SJCRH30 (cell line): ENCODE measurements at places on chromosomes 7 and 10. TPM values are rescaled to one million over a fixed set of nuclear protein-coding genes. Genes with fewer than 3 reads are reported as not detected.

DNA sequence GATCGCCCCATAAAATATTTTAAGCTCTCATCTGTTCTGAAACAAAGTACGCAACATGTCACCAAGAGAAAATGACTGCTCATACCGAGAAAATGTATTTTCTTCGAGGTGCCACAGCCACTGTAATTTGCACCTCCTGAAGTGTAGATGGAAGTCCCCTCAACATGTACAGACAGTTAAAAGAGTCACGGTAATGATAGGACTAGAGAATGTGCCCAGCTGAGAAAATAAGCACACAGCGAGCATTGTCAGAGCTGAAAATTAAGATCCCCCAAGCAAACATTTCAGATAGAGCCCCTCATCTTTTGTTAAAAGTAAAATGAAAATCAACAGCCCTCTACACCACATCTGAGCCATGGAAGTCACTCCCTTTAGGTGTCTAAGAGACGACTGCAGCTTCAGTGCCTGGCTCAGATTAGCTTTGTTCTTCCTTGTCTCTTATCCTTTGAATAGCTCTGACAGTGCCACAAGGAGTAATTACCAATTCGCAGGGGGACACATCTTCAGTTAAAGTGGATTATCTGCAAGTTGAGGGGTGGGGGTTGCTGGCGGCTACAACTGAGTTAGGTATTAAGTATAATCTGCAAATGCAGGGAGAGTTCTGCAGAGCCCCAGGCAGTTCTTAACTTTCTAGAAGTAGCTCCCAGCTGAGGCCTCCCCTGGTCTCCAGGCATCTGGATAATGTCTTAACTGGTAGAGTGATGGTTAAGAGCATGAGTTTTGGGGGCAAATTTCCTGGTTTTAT is 222.7 kb upstream of the C7orf33 start:
- no peak for DNase-seq

DNA sequence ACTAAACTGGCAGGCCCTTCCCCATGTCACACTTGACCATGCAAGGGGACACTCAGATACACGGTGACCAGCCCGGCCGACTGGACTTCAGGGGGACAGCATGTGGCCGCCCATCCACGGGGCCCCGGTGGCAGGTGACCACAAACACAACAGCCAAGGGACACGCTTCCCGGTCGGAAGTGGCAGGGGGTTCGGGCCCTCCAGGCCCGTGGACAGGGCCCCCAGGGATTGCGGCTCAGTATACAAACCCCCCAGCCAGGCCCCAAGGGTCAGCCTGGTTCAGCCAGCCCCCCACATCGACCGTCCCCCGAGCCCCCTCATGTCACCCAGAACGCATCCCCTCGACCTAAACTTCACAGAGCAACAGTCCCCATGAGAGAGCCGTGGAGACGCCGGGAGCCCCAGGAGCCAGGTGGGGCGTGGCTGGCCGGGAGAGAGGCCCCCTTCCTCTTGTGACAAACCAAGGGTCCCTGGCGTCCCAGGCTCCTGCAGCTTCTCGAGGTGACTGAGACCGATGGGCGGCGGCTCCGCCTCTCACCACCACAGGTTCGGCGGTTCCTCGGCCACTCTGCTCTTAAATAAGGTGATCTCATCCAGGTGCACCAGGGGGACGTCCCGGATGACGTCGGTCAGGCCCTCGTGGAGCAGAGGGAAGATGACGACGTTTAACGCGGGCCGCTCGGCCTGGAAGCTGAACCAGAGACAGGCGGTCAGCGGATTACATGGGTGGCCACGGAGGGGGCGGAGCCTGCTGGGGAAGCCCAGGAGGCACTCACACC is 57.8 kb upstream of the TNRC18 start:
- no peak for DNase-seq

DNA sequence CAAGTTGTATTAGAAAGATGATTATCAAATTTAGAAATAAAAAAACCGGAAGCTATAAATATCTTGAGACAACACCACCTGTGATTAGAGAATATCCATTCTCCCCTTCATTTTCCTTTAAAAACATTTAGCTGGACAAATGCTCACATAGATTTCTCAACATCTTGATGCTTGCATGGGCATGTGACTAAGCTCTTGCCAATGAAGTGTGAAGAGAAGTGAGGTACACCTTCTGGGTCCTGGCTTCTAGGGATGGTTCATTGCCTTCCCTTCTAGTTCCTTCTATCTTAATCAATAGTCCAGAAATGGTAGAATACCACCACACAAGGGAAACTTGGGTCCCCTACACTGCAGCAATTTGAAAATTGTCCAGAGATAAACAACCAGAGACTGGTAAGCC is 41.0 kb downstream of the WAPL start:
- DNase-seq = no peak

GRCh38 chr10:110601581-110601980 is 34.1 kb downstream of the SMC3 start:
- DNase-seq = no peak

- peak; percentile 20 for DNase-seq
Measured at GRCh38 chr7:135758531-135758932, 9.9 kb upstream of the FAM180A start.

- DNase-seq = peak; percentile 34
Measured at GRCh38 chr7:66326501-66327215, 121.5 kb downstream of the TPST1 start.

DNA sequence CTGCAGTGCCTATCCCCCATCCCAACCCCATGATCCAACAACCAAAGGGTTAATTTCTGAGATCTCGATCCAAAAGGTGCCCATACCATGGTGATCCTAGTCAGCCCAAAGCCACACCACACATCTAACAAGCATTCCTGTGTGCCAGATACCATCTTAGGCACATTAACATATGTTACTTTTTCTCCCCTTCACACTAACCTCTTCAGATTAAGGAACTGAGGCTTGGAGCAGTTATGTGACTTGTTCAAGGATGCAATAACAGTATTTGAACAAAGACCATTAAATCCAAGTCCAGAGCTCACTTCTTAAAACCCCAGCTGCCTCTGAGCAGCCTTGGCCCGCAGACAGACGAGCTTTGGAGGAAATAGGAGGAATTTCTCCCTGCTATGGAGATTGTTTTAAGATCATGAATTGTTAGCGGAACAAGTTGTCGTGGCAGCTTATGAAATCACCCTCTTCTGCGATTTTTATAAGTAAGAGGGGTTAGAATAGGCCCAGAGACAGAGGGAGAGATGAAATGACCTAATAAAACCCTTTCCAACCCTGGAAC is 327.2 kb downstream of the KCNMA1 start:
- DNase-seq = no peak

DNA sequence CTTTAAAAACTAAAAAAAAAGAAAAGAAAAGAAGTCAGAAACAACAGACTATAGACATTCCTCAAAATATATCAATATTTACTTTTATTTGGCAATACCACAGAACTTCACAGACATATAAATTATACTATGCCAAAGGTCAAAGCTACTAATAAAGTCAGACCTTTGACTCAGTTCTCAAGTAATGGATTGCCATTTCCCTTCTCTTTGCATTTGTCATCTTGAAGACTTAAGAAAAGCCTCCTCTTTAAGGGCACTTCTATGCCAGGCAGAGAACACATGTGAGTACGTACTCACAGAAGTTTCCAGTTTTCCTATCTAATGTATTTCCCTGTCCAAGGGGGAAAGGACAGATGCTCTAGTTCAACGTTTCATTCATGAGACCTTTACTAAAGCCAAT is 37.6 kb downstream of the TNPO3 start:
- DNase-seq = no peak

- DNase-seq = peak; percentile 6
Measured at GRCh38 chr7:137873979-137874777, 27.4 kb upstream of the DGKI start.

DNA sequence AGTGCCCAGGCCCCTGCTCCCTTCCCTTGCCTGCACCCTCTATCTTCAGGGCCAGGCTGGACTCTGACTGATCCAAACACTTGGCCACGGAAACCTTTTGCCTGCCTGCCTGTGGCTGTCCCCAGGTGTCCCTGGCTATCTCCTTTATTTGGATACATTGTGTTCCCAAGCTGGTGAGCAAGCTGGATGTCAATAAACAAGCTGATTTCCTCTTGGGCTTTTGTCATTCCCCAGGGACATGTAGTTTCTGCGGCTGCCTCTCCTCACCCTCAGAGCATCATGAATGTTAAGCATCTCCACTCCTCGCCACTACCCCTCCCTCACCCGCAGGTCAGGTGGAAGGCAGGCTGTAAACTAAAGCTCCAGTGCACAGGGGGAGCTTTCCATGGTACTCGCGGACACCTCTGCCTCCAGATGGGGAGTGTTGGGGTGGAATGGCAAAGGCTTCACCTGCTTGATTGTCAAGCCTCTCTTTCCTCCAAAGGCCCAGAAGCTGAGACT is 6.9 kb downstream of the GHRHR start:
- DNase-seq = no peak

GRCh38 chr10:123582084-123582989 is 83.8 kb upstream of the GPR26 start:
- DNase-seq = peak; percentile 50

DNA sequence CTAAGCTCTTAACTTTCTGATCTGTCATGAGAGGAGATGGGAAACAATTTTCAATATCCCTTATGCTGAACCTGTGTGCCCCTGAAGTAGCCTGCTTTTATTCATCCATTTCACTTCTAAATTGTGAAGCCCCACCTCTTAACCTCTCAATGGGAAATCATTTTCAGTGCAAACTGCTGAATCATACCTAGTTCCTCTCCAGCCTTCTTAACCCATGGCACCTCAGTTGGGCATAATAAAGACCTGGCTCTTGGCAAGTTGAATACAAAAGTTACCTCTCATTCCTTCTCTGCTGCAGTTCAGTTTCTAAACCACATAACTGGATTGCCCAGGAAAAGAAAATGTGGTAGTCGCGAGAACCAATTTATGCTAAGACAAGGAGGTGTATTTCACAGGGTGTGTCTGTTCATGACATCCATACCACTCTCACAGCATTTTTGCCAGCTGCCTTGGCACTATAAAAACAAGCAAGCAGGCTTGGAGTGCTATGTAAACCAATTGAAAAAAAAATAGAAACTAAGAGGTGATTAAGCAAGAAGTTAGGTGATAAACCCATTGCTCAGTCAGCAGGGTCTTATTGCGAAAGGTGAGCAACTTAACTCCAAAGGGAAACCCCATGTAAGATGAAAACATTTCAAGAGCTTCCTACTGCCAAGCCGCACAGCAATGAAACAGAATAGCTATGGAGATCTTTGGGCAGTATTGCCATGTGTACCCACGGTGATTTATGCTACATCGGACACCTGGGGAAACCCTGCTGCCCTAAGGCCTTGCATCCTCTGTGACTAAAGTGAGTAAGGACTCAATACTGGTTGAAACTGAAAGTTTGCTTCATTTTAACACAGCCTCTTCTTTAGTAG is 57.0 kb upstream of the DKK1 start:
- no peak for DNase-seq

- DNase-seq = no peak
Measured at GRCh38 chr7:96416599-96416998, 94.7 kb upstream of the SLC25A13 start.

DNA sequence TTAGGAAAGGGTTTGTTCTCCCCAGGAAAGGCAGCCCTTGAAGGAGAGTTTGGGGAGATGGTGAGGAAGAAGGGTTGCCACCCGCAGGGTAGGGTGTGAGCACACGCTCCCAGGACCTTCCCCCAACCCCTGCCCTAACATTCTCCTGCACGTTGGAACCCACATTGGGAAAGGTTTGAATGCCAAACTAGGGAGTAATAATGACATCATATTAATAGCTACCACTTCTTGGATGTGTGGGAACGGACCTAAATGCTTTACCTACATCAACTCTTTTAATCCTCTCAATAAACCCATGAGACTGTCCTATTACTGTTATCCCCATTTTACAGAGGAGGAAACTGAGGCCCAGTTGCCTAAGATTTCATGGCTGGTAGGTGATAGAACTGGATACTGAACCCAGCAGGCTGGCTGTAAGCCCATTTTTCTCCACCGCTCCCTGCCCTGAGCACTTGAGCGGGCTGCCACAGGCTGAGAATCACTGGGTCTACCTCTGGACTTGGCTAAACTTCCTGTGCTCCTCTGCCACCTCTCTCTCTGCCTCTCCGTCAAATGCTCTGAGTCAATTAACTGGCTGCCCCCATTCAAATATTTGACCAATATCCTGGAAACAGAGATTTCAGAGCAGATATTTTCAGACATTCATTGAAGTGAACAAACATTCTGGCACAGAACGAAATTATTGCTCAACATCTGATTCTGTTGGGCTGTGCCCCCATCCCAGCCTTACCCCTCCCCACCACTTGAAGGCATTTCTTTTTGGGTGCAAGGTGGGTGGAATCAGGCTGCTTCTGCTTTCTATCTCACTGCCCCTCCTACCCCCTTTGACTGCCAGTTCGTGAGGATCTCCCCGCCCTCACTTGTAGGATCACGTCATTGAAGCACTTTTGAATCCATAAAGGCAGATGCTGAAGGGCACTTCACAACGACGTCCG is 129.7 kb downstream of the C10orf105 start:
- DNase-seq = peak; percentile 38

DNA sequence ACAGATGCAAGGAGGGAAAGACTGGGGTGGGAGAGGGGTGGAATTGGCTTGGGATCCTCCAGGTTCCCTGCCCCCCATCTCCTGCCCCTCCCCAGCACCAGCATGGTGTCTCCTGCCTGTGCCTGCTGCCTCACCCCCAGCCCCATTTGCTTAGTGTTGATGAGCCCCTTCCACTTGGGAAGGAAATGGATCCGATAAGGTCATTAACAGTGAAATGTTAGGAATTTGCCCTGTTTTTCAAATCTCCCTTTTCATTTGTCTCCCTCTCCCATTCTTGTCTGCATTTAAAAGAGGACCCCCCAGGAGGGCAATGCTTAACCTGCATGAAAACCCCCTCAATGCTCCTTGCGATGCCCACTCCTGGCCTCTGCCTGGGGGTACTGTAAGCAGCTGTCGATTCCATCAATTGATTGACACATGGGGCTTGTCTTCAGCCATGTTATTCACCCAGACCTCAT is 51.5 kb downstream of the HK1 start:
- DNase-seq = no peak

GRCh38 chr7:16293669-16294425 is 127.5 kb downstream of the CRPPA start:
- DNase-seq = no peak

Gene LIPM
- not detected in 2 replicates for total RNA-seq

Gene MINDY4
- not detected in 2 replicates for total RNA-seq

Gene EBLN1
- total RNA-seq = not detected in 2 replicates

Gene NKX1-2
- total RNA-seq = 0.24 and 0.56 TPM in 2 replicates

Gene CYP3A7
- 0.12 TPM in 1 of 2 replicates, not detected in the other for total RNA-seq

Gene GATAD1
- 48.6 and 57.1 TPM in 2 replicates for total RNA-seq

Gene OIT3
- 0.08 and 0.13 TPM in 2 replicates for total RNA-seq

Gene ACTL6B
- not detected in 2 replicates for total RNA-seq

Gene NPY4R
- not detected in 2 replicates for total RNA-seq

Gene SFMBT2
- 7.4 and 8.2 TPM in 2 replicates for total RNA-seq

Gene OR6B1
- not detected in 2 replicates for total RNA-seq

Gene LHFPL3
- total RNA-seq = 0.05 and 0.22 TPM in 2 replicates
